ENCODE measurements at places on chromosomes 5 and 9.

GRCh38 chr5:69493396-69494133 lies 975 bp downstream of the OCLN start:
- no peak for DNase-seq

DNA sequence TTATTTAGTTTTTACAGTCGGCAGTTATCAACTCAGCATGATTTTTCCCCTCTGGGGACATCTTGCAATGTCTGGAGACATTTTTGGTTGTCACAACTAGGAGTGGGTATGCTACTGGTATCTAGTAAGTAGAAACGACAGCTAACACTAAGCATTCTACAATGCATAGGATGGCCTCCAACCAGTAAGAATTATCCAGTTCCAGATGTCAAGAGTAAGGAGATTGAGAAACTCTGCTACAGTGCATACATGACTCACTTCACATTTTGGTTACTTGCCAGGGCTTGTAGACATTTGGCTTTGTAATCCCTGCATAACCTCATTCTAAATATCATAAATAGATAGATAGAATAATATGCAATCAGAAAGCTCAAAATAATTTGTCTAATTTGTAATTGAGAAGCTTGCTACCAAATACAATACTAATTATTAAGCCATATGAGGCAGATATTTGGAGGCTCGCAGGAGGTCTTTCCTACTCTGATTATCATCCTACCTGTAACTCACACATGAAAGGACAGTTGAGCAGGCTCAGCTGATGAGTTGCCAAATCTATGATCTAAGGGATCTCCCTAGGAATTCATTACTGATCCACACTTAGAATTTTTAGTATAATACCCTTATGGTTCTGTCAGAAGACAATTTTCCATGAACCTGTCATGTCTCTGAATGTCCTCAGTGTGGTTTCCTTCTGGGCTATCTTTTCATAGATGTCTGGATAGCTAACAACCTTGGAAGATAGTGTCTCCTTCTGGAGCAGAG lies 346.9 kb upstream of the TLE4 start:
- DNase-seq = no peak

DNA sequence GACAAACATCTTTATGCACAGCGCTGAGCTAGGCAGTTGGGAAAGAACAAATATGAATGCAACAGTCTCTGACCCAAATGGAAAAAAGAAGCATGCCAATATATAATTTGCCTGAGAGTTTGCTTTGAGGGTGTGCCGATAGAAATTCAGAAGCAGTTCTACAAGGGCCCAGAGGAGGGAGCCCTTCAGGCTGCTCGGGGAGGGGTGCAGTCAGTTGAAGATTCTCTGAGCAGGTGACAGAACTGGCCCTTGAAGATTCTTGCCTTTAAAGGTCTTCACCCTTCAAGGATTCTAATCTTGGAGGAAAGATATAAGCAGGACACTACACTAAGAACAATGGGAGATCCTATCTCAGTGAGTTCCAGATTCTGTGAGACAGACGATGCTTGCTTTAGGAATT lies 3.7 kb upstream of the PAPPA start:
- no peak for DNase-seq

DNA sequence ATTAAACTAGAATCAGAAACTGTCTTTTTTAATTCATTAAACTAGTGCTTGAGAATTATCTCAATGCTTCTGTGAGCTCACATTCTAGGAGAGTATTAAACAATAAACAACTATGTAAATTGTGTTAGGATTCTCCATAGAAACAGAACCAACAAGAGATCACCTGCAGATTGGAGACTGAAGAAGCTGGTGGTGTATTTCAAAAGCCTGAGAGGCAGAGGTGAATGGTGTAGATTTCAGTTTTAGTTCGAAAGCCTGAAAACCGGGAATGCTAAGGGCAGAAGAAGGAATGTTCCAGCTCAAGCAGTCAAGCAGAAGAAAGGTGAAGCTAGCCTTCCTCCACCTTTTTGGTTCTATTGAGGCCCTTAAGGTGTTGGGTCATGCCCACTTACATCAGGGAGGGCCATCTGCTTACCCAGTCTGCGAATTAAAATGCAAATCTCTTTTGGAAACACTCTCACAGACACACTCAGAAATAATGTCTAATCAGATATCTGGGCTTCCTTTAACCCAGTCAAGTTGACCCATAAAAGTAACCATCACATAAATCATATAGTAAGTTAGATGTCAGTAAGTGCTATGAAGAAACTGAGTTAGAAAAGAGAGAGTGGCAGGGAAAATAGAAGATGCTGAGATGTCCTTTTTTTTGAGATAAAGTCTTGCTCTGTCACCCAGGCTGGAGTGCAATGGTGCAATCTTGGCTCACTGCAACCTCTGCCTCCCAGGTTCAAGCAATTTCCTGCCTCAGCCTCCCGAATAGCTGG lies 291.5 kb downstream of the ARRDC3 start:
- DNase-seq = no peak

GRCh38 chr9:134834217-134834956 lies 46.2 kb upstream of the FCN2 start:
- no peak for DNase-seq

Data from stimulated activated CD8-positive, alpha-beta memory T cell treated with anti-CD3 and anti-CD28 coated beads, Interleukin-4, amount 100 ng/mL, for 4 hours (primary cell).